Naive thymus-derived CD4-positive, alpha-beta T cell (primary cell): ENCODE measurements at places on chromosomes 4 and X. TPM values are rescaled to one million over a fixed set of nuclear protein-coding genes. Genes with fewer than 3 reads are reported as not detected.

Gene PIN4
- total RNA-seq, result 11.6 TPM

Gene XG
- 0.43 TPM in 1 of 2 replicates, not detected in the other for total RNA-seq

DNA sequence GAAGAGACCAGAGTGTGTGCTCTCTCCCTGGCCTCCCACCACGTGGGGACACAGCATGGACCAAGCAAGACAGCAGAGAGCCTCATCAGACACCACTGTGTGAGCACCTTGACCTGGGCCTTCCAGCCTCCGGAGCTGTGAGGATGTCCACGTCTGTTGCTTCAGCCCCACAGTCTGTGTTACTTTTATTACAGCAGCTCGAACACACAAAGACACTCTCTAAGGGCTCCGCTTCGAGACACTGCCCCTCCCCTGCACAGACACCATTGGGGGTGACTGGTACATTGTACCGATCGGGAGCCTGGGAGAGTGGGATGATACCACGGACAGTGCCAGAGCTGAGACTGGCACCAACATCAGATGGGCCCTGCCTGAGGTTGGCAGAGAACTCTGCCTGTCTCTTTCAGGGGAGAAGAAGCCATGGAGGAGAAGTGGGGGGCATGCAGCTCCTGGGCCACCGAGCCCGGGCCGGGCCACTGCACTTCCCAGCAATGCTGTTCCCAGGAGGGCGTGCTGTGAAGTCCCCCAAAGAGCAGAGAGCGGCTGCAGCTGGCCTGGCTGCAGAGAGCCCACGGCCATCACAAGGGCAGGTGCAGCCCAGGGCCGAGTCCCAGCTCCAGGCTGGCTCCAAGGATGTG lies 48.1 kb upstream of the HMX1 start:
- DNase-seq, result no peak
- H3K27ac ChIP-seq, result no peak overlapping the region
- H3K27me3 ChIP-seq, result no peaks in the 10 kb centered on the region
- H3K4me3 ChIP-seq, result no peak overlapping the region
- H3K36me3 ChIP-seq, result no peaks in the 10 kb centered on the region

- H3K27ac ChIP-seq, result no peak overlapping the region
- H3K4me3 ChIP-seq, result no peak overlapping the region
- no peaks in the 10 kb centered on the region for H3K36me3 ChIP-seq
- DNase-seq, result no peak
These were observed 555.2 kb upstream of the PCDH10 start for GRCh38 chr4:132593717-132594400.

DNA sequence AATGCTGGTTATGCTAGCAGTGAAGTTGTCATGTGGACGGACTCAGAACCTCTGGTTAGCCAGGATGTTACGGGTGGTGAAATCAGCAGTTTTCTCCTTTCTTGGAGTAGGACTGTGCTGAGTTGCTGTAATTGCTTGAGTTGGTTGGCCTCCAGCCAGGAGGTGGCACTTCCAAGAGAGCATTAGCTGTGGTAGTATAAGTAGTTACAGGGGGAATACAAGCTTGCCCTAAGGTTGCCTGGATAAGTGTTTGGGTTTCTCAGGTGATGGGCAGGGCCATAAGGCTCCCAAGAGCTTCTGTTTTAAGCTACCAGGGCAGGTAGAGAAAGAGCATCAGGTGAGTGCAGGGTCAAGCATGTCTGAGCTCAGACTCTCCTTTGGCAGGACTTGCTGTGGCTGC lies 103.0 kb downstream of the ZNF518B start:
- no peak overlapping the region for H3K27ac ChIP-seq
- H3K36me3 ChIP-seq, result no peaks in the 10 kb centered on the region
- no peak overlapping the region for H3K4me3 ChIP-seq
- DNase-seq, result no peak
- no peaks in the 10 kb centered on the region for H3K27me3 ChIP-seq

GRCh38 chr4:184395451-184395917 lies 78.9 kb downstream of the IRF2 start:
- H3K27me3 ChIP-seq, result no peaks in the 10 kb centered on the region
- no peak overlapping the region for H3K27ac ChIP-seq
- no peak for DNase-seq

DNA sequence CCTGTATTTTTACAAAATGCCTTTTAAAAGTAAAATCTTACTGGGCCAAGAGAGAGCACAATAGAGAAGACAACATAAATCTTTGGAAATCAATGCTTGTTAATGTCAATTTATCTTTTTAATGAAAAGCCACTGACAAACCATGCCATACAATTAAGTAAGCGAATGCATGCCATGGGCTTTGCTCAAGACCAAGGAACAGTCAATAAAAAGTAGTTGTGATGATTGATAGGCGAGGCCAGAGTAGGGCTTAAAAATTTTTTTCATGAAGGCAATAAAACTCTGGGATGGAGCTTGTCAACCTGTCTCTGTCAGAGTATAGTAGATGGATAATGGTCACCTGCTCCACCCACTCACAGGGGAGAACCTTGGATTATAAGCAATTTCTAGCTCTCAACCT lies 17.5 kb upstream of the GPM6B start:
- no peaks in the 10 kb centered on the region for H3K36me3 ChIP-seq
- H3K27me3 ChIP-seq, result no peaks in the 10 kb centered on the region
- no peak overlapping the region for H3K27ac ChIP-seq
- DNase-seq, result no peak
- no peak overlapping the region for H3K4me3 ChIP-seq
- H3K4me1 ChIP-seq, result no peaks in the 10 kb centered on the region

DNA sequence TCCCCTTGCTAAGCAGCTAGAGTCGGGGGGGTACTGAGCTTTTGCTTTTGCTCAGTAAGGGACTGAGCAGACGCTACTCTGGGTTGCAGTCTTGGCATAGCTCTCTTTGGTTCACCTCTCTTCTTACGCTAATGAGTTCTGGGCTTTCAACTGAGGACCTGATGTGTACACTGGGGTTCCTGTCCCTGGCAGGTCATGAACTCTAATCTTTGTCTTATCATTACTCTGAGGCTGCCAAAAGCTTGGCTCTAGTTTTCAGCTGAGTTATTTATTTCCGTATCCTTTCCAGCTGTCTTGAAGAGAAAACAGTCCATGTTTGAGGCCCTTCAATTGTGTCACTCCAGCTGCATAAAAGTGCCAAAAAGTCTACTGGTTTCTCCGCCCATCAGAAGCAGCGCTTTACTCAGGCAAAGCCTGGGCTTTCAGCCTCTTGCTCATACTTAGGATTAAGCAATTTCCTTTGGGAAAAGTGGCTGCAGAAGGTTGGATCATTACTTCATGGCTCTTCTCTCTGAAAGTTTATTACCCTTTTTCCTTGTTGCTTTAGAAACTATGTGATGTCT lies 121.0 kb upstream of the STOX2 start:
- H3K4me3 ChIP-seq, result no peak overlapping the region
- no peak for DNase-seq
- H3K36me3 ChIP-seq, result no peaks in the 10 kb centered on the region
- no peaks in the 10 kb centered on the region for H3K4me1 ChIP-seq
